Activated naive CD8-positive, alpha-beta T cell treated with anti-CD3 and anti-CD28 coated beads, Interleukin-2, amount 50 U/mL, for 24 hours (primary cell): ENCODE measurements at places on chromosomes 12 and 14.
A peak's percentile ranks its signal among the peaks of the same experiment; 100 is the strongest.

DNA sequence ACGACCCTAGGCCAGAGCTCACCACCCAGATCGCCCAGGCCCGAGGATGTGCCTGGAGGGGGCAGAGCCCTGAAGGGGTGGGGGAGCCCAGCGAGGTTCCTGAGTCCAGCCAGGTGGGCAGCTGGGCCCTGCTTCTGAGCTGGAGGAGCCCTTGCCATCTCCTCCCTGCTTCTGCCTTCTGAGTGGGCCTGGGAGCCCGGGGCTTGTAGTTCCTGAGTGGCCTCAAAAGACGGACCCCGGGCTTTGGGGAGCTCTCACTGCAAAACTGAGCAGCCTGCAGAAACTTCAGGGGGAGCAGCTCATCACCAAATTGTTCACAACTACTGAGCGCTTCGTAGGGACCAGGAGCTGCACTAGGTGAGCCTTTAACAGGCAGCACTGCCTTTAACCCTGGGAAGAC lies 112.1 kb downstream of the NCOR2 start:
- no peak for DNase-seq

- no peak for DNase-seq
Observed at GRCh38 chr14:104392001-104392395, 187.6 kb upstream of the C14orf180 start.

GRCh38 chr14:26835979-26836570 lies 238.2 kb upstream of the NOVA1 start:
- DNase-seq, result no peak

DNA sequence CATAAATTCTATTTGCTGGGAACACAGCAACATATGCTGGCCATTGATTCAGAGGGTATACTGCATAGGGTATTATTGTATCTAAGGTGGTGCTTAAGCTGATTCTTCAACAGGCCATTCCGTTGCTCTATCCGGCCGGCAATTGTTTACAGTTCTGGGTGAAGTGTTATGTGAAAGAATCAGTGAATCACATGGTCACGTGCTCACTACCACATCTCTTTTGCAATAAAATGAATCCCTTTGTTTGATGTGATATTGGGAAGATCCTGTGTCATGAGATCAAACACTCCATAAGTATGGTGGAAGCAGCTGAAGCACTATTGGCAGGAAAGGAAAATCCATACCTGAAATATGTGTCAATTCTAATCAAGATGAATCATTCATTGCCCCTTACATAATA lies 7.6 kb upstream of the USP15 start:
- DNase-seq, result no peak

DNA sequence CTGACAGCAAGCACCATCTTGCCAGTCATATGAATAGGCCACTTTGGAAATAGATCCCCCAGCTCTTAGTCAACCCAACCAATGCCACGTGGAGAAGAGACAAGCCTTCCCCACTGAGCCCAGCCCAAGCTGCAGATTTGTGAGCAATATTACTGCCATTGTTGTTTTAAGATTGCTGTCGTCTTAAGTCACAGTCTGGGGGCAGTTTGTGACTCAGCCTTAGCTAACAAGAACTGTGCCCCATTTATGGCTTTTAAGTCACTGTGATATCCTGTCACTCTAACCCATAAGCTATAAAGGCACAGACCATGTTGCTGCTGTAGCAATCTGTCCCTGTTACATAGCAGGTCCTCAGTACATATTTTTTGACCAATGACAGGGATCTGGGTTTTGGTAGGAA lies 464.2 kb downstream of the MED13L start:
- DNase-seq, result no peak

- no peak for DNase-seq
Observed at GRCh38 chr12:106409878-106410277, 52.3 kb downstream of the POLR3B start.

GRCh38 chr12:67666605-67667004 lies 18.1 kb downstream of the DYRK2 start:
- DNase-seq, result no peak

- no peak for DNase-seq
Observed at GRCh38 chr14:55109836-55110235, 19.2 kb upstream of the LGALS3 start.

DNA sequence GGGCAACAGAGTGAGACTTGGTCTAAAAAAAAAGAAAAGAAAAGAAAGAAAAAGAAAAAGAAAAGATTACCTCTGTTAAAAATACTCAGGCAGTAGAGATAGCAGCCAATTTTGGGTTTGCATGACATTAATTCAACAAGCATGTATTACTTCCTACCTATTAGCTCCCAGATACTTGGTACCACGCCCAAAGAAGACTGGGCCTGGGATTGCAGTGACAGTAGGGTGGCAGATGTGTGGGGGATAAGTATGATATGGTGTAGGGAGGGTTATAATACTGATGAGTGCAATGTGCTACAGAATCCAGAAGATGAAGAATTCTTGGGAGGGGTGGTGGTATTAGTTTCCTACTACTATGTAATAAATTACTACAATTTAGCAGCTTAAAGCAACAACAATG lies 46.4 kb upstream of the FOS start:
- no peak for DNase-seq

DNA sequence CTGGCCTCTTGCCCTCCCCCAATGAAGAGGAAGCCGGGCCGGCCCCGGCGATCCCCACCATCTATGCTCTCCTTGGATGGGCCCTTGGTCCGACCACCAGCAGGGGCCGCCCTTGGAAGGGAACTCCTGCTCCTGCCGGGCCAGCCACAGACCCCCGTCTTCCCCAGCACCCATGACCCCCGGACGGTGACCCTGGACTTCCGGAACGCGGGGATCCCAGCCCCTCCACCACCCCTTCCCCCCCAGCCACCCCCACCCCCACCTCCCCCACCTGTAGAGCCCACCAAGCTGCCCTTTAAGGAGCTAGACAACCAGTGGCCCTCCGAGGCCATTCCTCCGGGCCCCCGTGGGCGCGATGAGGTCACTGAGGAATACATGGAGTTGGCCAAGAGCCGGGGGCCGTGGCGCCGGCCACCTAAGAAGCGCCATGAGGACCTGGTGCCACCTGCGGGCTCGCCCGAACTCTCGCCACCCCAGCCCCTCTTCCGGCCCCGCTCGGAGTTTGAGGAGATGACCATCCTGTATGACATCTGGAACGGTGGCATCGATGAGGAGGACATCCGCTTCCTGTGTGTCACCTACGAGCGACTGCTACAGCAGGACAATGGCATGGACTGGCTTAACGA lies 19.4 kb downstream of the SETD1B start:
- DNase-seq, result no peak

GRCh38 chr14:26173581-26174110 lies 424.2 kb downstream of the NOVA1 start:
- no peak for DNase-seq

- DNase-seq, result peak; percentile 23
Observed at GRCh38 chr14:67820428-67820971, 921 bp downstream of the RAD51B start.

DNA sequence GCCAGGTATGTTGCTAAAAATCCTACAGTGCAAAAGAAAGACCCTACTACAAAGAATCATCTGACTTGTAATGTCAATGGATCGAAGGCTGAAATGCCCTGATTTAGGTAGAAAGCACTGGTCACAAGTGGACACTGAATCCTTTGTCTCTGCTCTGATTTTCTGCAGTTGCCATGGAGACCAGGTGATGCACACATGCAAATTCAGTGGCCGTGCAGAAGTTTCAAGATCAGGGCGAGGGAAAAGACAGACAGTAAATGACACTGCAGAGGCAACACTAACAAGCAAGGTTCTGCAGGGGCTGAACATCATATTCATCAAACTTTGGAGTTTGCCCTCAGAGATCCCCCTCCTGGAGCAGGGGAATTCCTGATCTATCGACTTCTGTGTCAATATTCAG lies 370.3 kb upstream of the TMEM132C start:
- DNase-seq, result no peak

- no peak for DNase-seq
Observed at GRCh38 chr14:66072190-66073084, 413.7 kb upstream of the CCDC196 start.

GRCh38 chr12:127496255-127496654 lies 770.7 kb upstream of the TMEM132C start:
- no peak for DNase-seq

GRCh38 chr12:82625523-82625922 lies 61.2 kb upstream of the TMTC2 start:
- DNase-seq, result no peak

- no peak for DNase-seq
Observed at GRCh38 chr12:120941846-120942405, 36.4 kb upstream of the HNF1A start.

DNA sequence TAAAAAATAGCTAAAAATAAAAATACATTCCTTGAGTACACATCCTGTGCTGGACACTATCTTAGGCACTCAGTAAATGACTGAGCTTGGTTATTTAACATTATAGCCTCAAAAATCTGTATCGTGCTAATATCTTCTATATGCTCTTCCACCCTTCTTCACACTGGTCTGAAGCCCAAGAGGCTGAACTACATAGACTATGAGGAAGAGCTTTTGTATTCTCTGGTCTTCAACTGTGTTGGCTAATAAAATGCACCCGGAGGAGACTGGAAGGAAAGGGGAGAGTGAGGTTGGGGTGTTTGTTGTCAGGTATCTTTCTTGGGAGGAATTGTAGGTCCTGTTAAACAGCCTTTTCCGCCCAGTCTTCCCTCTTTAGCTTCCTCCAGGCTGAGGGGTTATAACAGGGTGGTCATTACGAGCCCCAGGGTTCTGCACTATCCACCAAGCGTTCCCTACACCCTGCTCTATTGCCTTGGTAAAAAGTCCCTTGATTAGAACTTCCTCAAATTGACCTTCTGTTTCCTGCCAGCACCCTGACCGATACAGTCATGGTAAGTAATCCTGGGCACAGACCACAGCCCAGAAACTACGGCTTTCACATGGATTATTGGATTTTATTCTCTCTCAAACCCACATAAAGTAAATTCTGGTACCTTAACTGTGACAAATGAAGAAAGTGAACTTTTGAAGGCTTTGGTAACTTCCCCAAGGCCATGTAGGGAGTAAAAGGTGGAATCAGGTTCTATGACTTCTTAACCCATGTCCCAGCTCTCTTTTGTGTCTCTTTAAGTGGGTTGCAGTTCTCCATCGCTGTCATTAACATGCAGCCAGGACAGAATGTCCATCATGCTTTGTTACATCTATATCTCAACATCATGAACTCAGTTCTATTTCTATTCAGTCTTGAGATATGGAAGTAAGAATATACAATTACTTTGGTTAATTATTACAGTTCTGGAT lies 71.3 kb downstream of the PTHLH start:
- DNase-seq, result no peak

DNA sequence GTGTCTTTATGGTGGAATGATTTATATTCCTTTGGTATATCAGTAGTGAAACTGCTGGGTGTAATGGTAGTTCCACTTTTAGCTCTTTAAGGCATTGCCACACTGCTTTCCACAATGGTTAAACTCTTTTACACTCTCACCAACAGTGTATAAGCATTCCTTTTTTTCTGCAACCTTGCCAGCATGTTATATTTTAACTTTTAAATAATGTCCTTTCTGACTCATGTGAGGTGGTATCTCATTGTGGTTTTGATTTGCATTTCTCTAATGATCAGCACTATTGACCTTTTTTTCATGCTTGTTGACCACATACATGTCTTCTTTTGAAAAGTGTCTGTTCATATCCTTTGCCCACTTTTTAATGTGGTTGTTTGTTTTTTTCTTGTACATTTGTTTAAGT lies 142.5 kb downstream of the MSRB3 start:
- no peak for DNase-seq

DNA sequence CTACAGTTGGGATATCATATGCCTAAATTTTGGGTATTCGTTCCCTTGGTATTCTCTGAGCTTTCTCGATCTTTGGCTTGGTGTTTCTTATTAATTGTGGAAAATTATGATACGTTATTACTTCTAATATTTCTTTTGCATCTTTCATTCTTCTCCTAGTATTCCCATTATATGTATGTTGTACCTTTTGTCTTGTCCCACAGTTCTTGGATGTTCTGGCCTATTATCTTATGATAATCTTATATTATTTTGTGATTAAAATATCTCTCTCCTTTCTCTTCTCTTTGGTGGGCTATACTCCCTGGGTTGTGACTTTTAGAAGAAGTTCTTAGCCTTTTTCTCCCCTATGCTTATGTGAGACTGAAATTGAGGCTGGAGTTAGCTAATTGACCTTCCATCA lies 25.2 kb downstream of the PTCSC3 start:
- no peak for DNase-seq

- no peak for DNase-seq
Observed at GRCh38 chr14:61749867-61750266, 12.4 kb upstream of the SNAPC1 start.

GRCh38 chr14:69701291-69701690 lies 65.7 kb upstream of the SRSF5 start:
- DNase-seq, result no peak

DNA sequence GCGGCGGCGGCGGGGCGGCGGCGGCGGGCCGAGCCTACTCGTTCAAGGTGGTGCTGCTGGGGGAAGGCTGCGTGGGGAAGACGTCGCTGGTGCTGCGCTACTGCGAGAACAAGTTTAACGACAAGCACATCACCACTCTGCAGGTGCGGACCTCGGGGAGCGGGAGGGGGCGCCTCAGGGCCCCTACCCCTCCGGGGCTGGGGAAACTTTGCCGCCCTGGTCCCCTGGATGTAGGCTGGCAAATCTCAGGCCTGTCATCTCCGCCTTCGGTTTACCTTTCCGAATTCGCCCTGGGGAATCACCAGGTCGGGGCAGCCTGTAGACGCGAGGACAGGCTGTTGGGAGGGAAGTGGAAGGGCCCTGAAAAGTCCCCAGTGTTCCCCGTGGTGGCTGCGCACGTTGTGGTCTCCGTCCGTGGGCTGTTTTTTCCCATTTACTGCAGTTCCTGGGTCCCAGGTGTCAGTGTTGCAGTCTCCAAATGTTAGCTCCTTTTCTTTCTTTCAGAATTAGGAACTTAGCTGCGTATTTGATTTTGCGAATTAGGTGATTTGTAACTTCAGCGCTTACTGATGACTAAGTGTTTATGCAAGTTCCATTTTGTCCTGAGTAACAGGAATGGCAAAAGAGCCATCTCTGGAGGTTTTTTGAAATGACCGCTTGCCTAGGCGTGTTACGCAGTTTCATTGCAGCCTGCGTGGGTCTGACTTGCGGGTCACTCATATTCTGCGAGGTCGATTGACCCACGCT lies 656 bp downstream of the RAB21 start:
- peak; percentile 68 for DNase-seq

- no peak for DNase-seq
Observed at GRCh38 chr14:61179796-61180398, 101.2 kb downstream of the TMEM30B start.

DNA sequence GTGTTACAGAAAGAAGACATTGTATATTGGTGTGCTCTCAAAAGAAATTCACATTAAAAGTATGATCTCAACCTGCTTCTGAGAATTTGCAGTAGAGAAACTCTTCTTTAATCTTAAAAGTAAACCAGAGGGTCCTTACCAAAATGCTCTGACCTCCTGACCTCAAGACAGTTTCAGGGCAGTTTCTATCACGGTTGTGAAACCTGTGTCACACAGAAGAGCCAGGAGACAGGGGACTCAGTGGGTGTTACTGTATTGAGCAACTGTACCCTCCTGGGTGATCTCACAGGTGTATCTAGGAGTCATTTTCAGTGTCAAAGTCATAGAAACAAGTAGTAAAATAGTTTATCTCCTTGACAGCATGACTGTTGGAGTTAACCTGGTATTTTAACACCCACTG lies 178.0 kb downstream of the GRIP1 start:
- DNase-seq, result no peak

GRCh38 chr14:76261371-76261811 lies 109.7 kb downstream of the GPATCH2L start:
- DNase-seq, result no peak
